MG63 (cell line): ENCODE measurements at places on chromosomes 6 and 20.

- DNase-seq, result no peak
These were observed 312.2 kb upstream of the SOX4 start for GRCh38 chr6:21281366-21281765.

DNA sequence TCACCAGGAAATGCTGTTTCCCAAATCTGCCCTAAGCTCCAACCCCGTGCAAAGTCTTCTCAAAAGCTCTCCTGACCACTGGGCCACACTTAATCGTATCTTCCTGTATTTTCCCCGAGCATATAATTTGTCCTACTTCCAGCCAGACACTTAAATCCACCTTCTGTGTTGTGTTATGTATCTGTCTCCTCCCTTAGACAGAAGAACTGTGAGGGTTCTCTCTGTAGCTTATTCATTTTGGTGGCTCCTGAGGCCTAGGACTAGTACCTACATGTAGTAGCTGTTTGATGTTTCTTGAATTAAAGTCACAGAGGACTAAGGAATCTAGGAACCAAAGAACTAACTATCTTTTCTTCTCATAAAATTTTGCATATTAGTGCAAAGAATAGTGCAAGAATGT lies 292.6 kb downstream of the ALDH8A1 start:
- no peak for DNase-seq

DNA sequence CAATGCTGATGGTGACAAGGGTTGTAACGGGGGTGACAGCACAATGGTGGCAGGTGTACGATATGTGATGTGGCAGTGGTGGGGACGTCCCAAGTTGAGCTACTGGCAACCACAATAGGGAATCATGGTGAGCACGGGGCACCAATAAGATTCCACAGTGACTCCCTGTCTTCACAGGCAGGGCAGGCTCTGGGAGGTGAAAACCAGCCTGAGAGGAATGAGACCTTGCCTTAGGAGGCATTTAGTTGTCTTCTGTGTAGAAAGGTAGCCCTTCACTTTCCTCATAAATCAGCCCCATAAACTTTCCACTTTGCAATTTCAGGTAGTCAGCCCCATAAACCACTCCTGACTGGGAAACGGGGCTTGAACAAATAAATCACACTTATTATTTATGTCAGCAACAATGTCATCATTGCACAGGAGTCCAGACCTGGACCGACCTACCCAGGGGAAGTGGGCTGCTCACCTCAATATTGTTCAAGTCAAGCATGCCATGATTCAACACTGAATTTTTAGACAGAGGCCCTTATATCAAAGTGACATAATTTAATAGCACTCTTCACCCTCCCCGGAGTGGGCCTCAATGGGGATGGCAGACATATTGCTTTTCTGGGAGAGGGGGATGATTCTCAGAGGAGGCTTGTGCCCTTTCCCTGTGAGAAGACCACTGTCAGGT lies 150.8 kb downstream of the CDC5L start:
- no peak for DNase-seq

GRCh38 chr6:37483252-37483901 lies 16.3 kb downstream of the CCDC167 start:
- DNase-seq, result no peak

- DNase-seq, result no peak
These were observed 10.1 kb upstream of the GMEB2 start for GRCh38 chr20:63636752-63637628.

DNA sequence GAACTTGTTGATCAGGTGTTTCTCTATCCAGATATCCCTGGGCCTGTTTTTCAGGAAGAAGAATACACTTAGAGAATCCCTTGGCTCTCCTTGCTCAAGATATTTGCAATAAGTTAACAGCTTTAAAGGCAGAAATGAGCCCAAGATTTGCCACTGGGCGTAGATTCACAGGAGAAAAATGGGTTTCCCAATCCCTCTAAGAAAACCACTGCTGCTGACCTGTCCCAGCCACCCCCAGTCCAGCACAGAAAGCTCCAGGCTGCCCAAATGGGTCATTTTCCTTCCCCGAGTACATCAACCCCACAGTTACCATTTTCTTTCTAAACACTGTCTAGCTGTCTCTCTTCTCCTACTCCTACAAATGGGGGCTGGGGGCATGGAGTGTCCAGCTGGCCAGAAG lies 67.3 kb downstream of the ANKRD60 start:
- no peak for DNase-seq

DNA sequence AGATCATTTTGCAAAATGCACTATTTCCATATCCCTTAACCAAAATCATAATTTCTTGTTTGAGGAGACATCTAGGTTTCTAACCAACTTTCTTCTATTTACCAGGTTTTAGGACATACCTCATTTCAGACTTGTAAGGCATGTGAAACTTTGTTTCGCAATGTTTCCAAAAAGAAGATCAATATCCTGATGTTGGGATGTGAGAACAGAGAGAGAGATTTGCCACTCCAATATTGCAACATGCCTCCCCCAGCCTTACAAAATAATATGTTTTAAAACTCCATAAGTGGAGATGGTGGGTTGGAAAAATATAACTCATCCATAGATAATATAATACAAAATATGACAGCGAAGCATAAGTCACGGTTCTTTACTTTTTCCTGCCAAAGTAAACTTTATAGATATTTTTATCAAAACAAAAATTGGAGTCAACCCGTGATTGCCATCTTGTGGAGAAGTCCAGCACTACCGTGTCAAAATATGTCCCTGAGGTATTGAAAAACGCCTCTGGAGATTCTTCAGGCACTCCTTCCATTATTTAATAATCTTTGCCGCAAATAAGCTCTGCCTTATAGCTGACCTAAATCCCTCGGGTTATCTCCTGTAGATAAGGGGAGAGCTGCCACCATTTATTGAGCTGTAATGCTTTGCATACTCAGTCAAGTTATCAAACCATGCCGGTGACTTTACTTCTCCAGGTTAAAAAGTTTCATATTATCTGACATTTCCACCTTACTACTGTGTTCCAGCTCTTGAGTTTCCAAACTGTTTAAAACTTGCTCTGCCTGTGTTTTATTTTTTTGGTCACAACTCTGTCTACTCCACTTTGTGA lies 534.2 kb downstream of the HACE1 start:
- DNase-seq, result no peak

DNA sequence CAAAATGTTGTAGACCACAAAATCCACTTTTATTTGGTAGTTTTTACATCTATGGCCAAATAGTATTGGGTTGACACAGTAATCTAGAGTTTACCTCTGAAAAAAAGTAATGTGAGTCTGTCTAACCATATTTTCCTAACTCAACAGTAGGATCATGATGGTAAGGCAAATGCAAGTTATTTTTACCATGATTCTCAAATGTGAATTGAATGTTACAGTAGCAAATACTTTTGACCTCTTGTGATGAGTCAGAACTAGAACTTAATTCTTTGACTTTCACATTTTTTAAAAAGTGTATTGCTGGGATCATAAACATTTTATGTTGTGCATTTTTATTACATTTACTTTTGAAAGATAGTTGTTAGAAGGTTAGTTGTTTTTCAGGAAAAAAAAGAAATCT lies 22.0 kb downstream of the RNF146 start:
- no peak for DNase-seq

DNA sequence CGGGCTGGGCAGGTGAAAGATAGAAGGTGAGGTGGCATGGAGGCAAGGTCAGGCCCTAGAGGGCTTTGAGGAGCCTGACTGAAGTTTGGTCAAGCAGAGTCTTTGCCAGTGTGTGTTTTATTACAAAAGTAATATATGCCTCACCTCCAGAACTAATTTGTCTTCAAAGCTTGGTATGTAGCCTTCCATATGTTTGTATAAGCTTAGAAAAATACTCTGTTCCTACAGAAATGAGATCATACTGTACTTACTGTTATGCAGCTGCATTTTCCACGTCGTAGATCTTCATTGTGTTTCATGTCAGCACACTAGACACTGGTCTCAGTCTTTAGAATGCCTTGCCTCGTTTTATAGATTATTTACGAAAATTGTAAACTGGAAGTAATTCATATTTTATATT lies 61.8 kb downstream of the ANKS1A start:
- DNase-seq, result no peak

- DNase-seq, result no peak
These were observed 35.7 kb downstream of the RAB44 start for GRCh38 chr6:36733300-36733699.

DNA sequence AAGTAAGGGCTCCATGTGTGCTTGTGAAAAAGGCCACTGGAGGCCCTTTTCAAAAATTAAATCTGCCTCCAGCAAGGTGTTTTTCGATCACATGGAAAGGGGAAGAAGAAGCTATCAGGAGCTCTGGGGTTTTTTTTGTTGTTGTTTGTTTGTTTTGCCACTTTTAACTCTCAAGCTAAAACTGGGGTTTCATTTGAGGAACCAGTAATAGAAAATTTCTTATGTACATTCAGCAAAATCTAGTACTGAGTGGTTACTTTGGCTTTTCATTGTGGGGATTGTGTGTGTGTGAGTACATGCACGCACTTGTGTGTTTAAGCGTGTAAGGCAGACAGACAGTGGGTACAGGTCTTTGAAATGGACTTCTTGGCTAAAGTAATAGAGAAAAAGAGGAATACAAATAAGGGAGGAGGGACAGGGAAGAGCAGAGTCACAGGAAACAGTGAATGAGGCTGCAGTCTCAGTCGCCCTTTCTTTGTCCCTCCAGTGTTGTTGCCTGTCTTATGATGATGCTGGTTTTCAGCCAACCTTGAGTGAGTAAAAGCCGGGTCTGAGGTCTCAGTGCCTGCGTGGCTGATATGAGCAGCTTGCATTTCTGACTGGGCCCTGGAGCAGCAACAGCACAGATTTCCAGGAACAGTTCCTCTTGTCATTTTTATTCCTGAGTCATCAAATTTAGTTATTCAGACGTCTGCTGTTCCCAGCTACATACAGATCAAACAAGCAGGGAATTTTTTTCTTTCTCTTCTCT lies 26.2 kb downstream of the SLC16A10 start:
- DNase-seq, result peak; percentile 23

DNA sequence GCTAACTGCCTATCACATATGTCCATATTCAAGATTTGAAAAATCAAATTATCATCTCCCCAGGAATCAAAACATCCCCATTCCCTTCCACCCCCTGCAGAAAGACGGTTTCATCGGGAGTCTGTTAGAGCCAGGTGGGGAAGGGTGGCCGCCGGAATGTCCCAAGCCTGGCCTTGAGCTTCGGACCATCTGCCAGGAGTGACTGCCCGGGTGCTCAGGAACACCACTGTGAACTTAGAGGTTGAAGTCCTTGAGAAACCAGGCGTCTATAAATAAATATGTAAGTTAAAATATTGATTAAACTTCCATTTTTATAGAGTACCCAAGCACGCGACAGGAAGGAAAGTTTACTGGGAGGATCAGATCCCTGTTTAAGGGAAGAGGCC lies 250.8 kb downstream of the DLL1 start:
- DNase-seq, result no peak

DNA sequence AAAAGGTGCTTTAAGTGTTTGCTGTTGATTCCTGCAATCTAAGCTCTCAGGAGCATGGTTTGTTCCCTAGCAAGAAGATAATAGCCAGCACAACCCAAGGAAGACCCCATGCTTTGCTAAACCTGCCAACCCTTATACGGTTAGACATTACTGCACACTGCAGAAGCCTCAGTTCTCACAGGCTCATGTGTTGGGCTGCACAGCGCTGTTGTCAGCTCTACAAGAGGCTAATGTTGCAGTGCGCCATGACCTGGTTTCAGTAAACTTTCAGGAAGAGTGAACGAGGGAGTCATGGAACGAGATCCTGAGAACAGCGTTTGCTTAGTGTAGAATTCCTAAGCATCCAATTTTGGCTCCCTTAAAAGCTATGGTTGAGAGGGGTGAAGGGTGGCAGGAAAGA lies 218.5 kb downstream of the ARHGAP18 start:
- peak; percentile 5 for DNase-seq

DNA sequence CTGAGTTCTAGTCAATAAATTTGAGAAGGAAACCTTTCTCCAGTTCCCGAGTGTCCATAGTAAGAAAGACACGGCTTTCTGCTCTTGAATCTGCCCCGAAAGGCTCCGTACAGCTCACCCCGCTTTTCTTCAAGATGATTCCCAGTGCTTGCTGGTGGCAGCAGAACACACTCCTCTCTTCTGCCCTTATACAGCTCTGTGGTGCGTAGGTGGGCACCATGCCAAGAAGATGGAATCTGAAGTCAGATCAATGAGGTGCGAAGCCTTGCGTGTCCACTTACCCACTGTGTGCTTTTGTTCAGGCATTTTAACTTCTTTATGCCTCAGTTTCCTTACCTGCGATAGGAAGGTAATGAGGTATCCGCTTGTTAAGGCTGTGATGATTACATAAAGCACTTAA lies 142.2 kb downstream of the WDR27 start:
- no peak for DNase-seq

GRCh38 chr20:45085289-45085688 lies 15.6 kb downstream of the KCNS1 start:
- no peak for DNase-seq

DNA sequence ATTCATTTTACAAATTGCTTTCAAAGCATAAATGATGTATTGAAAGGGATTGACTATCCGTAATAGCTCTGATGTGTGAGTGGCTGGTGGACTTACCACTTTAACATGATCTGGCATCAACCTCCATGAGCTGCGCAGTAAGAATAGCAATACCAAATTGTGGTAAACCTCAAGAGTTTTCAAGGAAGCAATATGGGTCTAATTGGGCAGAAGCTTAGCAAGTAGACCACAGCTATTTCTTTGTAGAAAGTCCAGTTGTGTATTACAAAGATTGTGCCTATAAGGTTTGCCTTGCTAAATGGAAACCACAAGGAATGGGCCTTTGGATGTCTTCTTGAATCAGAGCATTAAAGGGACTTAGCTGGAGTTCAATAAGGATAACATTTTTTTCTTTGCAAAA lies 736.6 kb downstream of the KIF16B start:
- no peak for DNase-seq

GRCh38 chr6:167115054-167115453 lies 7.8 kb upstream of the CCR6 start:
- DNase-seq, result no peak

- no peak for DNase-seq
These were observed 98.1 kb upstream of the KCNK16 start for GRCh38 chr6:39420300-39421265.

GRCh38 chr6:133136177-133136880 lies 104.8 kb upstream of the EYA4 start:
- DNase-seq, result no peak

DNA sequence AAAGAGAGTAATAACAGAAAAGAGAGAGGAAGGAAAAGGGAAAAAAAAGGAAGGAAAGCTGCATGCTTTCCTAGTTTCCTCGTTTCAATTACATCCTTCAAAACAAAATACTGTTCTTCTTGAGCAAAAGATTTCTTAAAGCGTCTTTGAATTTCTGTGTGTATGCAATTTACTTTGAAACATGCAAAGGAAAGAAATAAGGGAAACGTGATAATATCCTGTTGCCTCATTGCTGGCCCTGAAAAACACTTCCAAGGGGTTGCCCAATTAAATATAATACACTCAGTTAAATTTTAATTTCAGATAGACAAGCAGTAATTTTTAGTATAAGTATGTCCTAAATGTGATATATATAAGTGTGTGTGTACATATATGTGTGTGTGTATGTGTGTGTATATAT lies 51.2 kb upstream of the TPD52L1 start:
- DNase-seq, result no peak

DNA sequence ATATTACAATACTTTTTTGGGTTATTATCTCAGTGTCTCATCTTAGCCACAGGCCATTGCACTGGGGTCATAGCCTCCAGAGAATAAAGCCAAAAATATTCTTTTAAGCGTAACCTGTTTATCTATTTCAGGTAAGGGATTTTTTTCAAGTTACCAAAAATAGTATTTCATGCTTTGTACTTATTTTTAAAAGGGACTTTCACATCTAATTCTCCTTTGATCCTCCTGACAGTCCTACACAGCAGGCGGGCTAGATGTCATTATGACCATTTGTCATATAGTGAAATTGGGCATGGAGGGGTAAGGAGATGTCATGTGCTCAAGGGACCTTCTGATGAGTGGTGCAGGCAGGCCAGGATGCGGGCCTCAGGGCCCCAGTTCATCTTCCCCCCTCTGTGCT lies 68.9 kb downstream of the TBC1D7 start:
- DNase-seq, result no peak
